ENCODE measurements at places on chromosomes 2 and 18.

- DNase-seq = no peak
Observed at GRCh38 chr2:187774551-187775071, 220.4 kb upstream of the TFPI start.

DNA sequence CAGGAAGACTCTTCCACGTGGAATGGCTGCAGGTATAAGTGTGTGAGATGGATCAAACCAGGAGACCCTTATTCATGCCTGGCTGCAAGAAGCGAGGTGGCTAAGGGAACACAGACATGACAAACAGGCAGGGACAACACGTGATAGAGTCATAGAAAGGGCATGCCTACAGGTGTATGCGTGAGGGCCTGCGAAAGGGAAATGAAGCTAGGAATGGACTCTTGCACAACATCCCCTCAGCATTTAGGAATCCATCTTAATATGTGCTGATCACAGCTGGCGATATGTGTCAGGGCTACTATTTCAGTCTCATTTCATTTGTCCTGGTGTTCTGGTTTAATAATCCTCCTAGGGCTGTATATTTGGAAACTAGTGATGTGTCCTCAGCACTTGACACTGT, 291.2 kb downstream of the MYT1L start:
- DNase-seq = no peak

GRCh38 chr2:31931916-31932315, 78.9 kb downstream of the MEMO1 start:
- DNase-seq = no peak

DNA sequence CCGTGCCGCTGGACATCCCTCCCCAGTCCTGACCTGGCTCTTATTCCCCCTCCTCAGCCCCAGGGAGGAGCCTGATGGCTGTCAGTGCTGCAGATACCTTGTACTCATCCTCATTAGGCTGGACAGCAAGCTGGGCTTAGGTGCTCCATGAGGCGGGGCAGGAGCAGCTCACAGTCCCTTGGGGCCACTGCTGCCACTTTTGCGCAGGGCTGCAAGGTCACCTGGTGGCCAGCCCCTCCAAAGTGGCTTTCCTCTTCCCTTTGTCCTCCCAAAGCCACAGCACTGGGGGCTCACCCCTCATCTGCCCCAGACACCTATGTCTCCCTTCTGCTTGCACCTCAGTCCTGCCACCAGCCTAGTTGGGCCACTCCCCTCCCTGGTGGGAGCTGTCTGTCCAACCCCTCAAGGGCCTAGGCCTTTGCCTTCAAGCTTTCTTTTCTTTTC, 60.8 kb downstream of the FAM168B start:
- DNase-seq = no peak

DNA sequence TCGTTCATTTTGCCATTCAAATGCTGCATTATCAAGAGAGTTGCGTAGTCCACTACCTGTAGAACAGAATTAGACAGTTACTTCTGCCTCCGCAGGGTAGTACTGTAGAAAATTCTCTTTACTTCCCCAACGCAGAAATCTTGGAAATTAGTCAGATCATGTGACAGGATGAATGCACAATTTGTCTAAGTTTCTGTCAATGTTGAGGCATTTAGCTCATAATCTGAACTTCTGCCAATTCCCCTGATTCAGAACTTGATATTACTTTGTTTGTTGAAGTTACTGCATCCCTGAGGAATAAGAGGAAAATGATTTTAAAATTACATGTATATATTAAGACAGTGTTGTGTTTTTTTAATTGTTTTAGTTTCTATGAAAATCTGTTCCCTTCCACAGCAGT, 83.4 kb downstream of the TTC27 start:
- DNase-seq = no peak

GRCh38 chr18:23230686-23231085, 95.4 kb downstream of the CABLES1 start:
- no peak for DNase-seq

DNA sequence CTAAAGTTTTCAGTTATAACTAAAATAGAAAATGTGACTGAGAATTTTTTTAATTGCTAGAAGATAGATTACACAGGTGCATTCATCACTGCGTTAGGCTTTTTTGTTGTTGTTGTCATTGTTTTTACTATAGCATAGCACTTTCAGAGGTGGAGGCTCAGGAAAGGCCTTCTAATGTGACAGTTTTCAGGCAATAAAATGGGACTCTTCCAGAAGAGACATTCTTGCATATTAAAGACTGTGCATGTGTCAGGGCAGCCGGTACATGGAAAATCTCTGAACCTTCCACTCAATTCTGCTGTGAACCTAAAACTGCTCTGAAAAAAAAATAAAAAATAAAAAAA, 175.2 kb downstream of the METTL4 start:
- no peak for DNase-seq

GRCh38 chr2:14256890-14257289, 375.6 kb upstream of the LRATD1 start:
- no peak for DNase-seq

DNA sequence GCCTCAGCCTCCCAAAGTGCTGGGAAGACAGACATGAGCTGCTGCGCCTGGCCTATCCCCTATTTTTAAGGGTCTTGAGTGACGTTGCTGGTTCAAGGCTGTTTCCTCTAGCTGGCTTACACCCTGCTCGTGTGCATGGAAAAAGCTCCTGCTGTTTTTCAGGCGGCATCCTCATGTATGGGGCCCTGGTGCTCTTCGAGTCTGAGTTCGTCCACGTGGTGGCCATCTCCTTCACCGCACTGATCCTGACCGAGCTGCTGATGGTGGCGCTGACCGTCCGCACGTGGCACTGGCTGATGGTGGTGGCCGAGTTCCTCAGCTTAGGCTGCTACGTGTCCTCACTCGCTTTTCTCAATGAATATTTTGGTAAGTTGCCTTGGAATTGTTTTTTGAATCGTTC, 22.0 kb upstream of the NFATC1 start:
- DNase-seq = no peak

All from mucosa of descending colon (tissue), 3 donors.